ENCODE measurements at places on chromosomes 5 and 9. TPM values are rescaled to one million over a fixed set of nuclear protein-coding genes. Genes with fewer than 3 reads are reported as not detected.

GRCh38 chr9:120916588-120916987 is 10.0 kb downstream of the TRAF1 start:
- H3K4me3 ChIP-seq = no peak overlapping the region
- no peak for DNase-seq
- no peak overlapping the region for H3K27ac ChIP-seq

Gene FGF10
- 1.2 TPM for total RNA-seq

- H3K4me1 ChIP-seq = no peaks in the 10 kb centered on the region
- peaks cover 3% of the 10 kb centered on the region for H3K27me3 ChIP-seq
- H3K27ac ChIP-seq = no peak overlapping the region
- H3K4me3 ChIP-seq = no peak overlapping the region
Measured at GRCh38 chr5:40071870-40072269, 607.8 kb upstream of the PTGER4 start.

DNA sequence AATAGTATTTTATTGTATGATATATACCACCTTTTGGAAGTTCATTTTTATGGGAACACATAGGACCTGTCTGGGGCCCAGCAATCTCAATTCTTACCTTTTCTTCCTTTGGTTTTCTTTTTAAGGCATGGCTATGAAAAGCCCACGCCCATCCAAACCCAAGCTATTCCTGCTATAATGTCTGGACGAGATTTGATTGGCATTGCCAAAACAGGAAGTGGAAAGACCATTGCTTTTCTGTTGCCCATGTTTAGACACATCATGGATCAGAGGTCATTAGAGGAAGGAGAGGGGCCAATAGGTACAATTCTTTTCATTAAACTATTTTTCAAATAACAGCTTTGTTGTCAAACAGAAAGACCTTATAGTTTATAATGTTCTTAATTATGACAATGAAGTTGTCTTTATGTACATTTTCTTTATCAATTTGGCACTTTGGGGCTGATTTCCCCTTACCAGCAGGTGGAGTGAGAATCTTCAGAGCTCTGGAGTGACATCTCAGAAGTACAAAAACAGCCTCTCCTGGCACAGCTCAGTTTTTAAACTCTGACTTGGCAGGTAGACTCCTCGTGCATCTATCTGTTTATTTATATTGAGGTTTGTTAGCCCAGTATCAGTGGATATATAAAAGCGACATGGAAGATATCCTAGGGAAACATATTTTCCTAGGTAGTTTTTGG is 25.8 kb downstream of the DDX46 start:
- no peaks in the 10 kb centered on the region for H3K36me3 ChIP-seq
- H3K4me3 ChIP-seq = no peak overlapping the region
- no peaks in the 10 kb centered on the region for H3K27me3 ChIP-seq
- H3K4me1 ChIP-seq = no peaks in the 10 kb centered on the region

DNA sequence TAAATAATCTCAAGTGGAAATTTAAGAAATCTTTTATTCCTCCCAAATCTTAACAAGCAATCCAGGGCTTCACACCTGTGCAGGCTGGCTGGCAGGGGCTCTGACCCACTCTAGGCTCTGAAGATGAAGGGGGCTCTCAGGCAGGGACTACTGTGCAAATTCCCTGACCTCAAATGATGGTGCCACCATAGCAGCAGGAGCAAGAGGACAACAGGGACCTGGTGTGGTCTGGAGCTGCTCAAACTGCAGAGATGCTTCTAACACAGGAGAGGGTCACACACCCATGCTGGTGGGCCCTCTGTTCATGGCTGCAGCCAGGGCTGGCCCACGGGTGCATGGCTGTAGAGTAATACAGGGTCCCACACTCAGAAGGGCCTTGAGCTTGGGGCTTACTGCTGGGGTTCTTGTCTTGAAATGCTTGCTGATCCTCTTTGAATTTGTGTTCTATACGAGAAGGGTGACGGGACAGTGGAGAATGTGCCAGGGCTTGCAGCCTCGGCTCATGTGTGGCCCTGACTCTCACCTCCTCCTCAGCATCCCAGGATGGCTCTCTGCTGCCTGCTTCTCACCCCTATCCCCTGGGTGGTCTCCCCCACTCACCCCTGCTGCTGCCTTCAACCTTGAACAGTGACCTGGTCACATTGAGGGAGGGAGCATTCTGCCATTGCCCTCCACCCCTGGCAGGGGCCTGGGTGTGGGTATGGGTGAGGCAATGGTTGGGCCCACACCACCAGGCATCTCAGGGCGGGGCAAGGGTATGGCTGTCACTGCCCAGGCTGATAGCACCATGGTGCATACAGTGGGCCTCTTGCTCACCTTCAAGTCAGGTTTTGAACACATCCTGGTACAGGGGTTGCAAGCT is 191.7 kb downstream of the FSTL4 start:
- no peak overlapping the region for H3K27ac ChIP-seq
- H3K4me3 ChIP-seq = no peak overlapping the region
- DNase-seq = no peak
- no peaks in the 10 kb centered on the region for H3K36me3 ChIP-seq
- H3K4me1 ChIP-seq = no peaks in the 10 kb centered on the region

DNA sequence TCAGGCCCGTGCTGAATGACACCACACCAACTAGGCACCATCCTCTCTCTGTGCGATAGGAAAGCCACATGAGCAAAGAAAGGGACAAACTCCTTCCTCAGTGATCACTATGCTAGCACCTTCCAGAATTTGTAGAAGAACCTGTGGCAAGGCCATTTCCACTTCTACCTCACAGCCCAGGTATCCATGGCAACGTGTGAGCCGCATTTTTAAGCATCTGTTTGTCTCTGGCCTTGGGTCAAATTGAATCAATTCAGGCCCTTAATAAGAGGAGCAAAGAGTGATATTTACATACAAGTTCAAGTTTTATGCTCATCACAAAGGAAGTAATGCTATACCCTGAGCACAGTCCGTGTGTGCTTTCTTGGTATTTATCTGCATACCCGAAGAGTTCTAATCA is 179.3 kb downstream of the SLC12A2 start:
- H3K4me1 ChIP-seq = no peaks in the 10 kb centered on the region
- DNase-seq = no peak
- H3K36me3 ChIP-seq = no peaks in the 10 kb centered on the region
- no peak overlapping the region for H3K27ac ChIP-seq

DNA sequence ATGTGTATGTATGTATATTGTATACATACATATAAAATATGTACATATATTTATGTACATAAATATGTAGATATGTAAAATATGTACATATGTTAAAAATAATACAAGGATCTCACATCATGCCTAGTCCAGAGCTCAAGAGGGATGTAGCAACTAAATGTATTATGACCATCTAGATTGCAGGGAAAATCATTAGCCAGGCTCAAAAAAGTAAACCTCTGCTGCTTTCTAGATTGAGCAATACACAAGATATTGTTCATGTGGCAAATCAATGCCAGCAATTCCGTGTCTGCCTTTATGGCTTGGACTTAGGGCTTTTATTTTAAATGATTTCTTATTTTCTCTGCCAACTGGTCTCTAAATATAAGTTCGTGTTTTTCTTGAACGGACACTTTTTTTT is 65.2 kb downstream of the RAI14 start:
- H3K36me3 ChIP-seq = no peaks in the 10 kb centered on the region
- DNase-seq = no peak
- H3K27me3 ChIP-seq = no peaks in the 10 kb centered on the region
- H3K4me3 ChIP-seq = no peak overlapping the region

- no peaks in the 10 kb centered on the region for H3K27me3 ChIP-seq
- H3K36me3 ChIP-seq = no peaks in the 10 kb centered on the region
- H3K27ac ChIP-seq = no peak overlapping the region
- DNase-seq = no peak
- peaks cover 9% of the 10 kb centered on the region for H3K4me1 ChIP-seq
Measured at GRCh38 chr9:89732295-89732938, 127.6 kb downstream of the GADD45G start.

Gene SPINK4
- not detected for total RNA-seq

- H3K27me3 ChIP-seq = no peaks in the 10 kb centered on the region
- H3K4me1 ChIP-seq = peaks cover 8% of the 10 kb centered on the region
- DNase-seq = no peak
Measured at GRCh38 chr9:133939845-133940244, 52.3 kb downstream of the VAV2 start.

DNA sequence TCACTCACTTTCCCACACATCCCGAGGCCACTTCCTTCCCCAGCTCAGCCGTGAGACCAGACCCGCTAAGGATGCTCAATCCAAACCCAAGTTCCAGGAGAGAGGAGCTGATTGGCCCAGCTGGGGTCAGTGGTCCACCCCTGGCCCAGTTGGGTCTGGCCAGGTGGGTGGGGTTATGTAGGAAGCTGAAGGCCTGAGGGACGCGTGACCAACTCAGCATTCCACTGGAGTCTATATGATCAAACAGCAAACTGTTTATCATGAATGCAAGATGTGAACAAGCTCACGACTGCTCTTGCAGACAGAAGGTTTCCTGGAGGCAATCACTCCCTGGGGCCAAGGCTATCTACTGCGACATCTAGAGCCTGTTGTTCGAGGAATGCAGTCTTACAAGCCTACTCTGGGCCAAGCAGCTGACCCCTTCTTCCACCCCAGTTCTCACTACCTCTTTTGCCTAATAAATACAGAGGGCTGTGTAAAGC is 4.9 kb upstream of the RAPGEF1 start:
- DNase-seq = no peak
- H3K27ac ChIP-seq = no peak overlapping the region
- H3K27me3 ChIP-seq = no peaks in the 10 kb centered on the region
- H3K36me3 ChIP-seq = no peaks in the 10 kb centered on the region
- peaks cover 15% of the 10 kb centered on the region for H3K4me1 ChIP-seq
- no peak overlapping the region for H3K4me3 ChIP-seq

Gene ADAMTSL1
- total RNA-seq = 3.1 TPM

GRCh38 chr9:95438561-95439357 is 78.0 kb downstream of the PTCH1 start:
- H3K36me3 ChIP-seq = no peaks in the 10 kb centered on the region
- no peak overlapping the region for H3K27ac ChIP-seq
- no peak overlapping the region for H3K4me3 ChIP-seq
- DNase-seq = no peak

Gene PCA3
- 0.16 TPM for total RNA-seq

Gene ASPN
- 2.1 TPM for total RNA-seq

GRCh38 chr9:132244582-132245455 is 83.0 kb downstream of the NTNG2 start:
- H3K27ac ChIP-seq = no peak overlapping the region
- H3K36me3 ChIP-seq = no peaks in the 10 kb centered on the region
- DNase-seq = peak; percentile 72

Gene THBS4
- 3.3 TPM for total RNA-seq

- no peak overlapping the region for H3K27ac ChIP-seq
- no peaks in the 10 kb centered on the region for H3K36me3 ChIP-seq
- no peak for DNase-seq
- no peaks in the 10 kb centered on the region for H3K4me1 ChIP-seq
- peaks cover 67% of the 10 kb centered on the region for H3K27me3 ChIP-seq
Measured at GRCh38 chr9:135612981-135613910, 26.1 kb downstream of the GLT6D1 start.

Gene HRCT1
- 3.1 TPM for total RNA-seq

DNA sequence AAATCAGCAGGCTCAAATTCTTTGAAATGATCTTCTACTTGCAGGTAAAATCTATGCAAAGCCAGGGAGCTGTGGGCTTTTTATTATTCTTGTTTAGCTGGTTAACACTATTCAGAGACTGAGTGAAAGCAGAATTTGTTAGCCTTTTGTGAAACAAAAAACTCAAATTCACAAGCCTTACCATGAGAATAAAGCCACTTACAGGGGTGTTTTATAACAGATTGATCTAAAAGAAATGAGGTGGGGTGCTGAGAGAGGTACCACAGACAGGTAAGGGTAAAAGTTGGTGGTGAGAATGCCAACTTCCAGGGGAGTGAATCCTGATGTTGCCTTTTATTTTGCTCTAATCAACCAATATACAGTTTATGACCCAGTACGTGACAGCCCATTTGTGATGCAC is 1585.6 kb downstream of the EFNA5 start:
- H3K4me3 ChIP-seq = no peak overlapping the region
- H3K27ac ChIP-seq = no peak overlapping the region
- no peaks in the 10 kb centered on the region for H3K36me3 ChIP-seq

GRCh38 chr5:134577796-134578577 is 52.5 kb downstream of the JADE2 start:
- no peaks in the 10 kb centered on the region for H3K27me3 ChIP-seq
- peak; percentile 77 for DNase-seq
- peak overlapping the region; percentile 45 for H3K27ac ChIP-seq
- H3K36me3 ChIP-seq = peaks cover 67% of the 10 kb centered on the region

DNA sequence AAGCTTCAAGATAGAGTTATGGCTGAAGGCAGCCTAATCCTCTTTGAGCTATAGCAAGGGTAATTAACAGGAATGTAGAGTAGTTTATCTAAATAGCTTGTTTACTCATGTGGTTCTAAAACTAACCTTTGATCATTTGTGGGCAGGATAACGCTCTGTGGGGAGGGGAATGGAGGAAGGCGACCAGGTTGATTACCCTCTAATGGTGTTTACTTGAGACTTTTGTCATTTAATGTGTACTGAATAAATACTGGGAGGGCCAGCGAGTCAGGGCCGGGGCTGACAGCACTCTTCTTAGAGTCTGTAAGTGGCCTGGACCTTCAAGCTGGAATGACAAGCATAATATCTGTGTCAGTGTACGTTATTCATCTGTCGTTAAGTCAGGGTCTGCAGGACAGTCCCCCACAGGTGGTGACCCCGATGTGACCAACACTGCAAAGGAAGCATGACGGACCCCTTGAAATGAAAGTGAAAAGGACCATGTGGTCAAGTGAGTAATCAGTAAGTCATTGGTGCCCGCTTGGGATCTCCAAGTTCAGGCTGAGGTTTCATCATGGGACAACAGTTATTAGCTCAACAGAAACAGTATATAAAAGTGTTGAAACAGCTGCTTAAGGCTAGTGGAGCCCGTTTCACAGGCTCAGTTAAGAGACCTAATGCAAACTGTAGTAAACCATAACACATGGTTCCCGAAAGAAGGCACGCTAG is 162.6 kb downstream of the CPLANE1 start:
- no peak for DNase-seq
- no peak overlapping the region for H3K4me3 ChIP-seq
- H3K27me3 ChIP-seq = no peaks in the 10 kb centered on the region
- H3K36me3 ChIP-seq = no peaks in the 10 kb centered on the region
- H3K4me1 ChIP-seq = no peaks in the 10 kb centered on the region
- no peak overlapping the region for H3K27ac ChIP-seq

DNA sequence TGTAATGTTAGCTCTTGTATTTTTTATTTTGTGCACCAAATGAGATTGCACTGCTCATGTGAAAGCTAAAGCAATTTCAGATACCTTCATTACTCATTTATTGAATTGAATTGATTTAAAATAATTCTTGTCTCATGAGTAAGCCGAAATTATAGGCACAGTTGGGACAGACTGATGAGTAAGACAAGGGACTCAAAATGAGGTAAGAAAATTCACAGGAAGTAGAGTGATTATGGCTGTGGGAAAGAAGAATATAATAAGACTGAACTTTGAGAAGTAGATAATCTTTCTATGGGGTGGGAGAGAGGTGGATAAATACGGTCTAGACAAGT is 51.1 kb downstream of the NUDT12 start:
- no peak for DNase-seq
- H3K36me3 ChIP-seq = no peaks in the 10 kb centered on the region
- no peaks in the 10 kb centered on the region for H3K4me1 ChIP-seq
- no peaks in the 10 kb centered on the region for H3K27me3 ChIP-seq
- no peak overlapping the region for H3K27ac ChIP-seq

GRCh38 chr5:130066644-130067043 is 162.4 kb downstream of the CHSY3 start:
- H3K27ac ChIP-seq = no peak overlapping the region
- H3K27me3 ChIP-seq = no peaks in the 10 kb centered on the region
- DNase-seq = no peak
- no peak overlapping the region for H3K4me3 ChIP-seq
- H3K36me3 ChIP-seq = no peaks in the 10 kb centered on the region

Gene NDUFAF2
- total RNA-seq = 18.4 TPM

- no peak overlapping the region for H3K4me3 ChIP-seq
- no peaks in the 10 kb centered on the region for H3K4me1 ChIP-seq
- DNase-seq = no peak
- no peak overlapping the region for H3K27ac ChIP-seq
- no peaks in the 10 kb centered on the region for H3K36me3 ChIP-seq
- no peaks in the 10 kb centered on the region for H3K27me3 ChIP-seq
Measured at GRCh38 chr9:106653213-106653612, 209.8 kb upstream of the ZNF462 start.

Data from left lung (tissue), 14 donors.